ENCODE measurements at places on chromosomes 1 and 21. TPM values are rescaled to one million over a fixed set of nuclear protein-coding genes. Genes with fewer than 3 reads are reported as not detected.
A peak's percentile ranks its signal among the peaks of the same experiment; 100 is the strongest.

DNA sequence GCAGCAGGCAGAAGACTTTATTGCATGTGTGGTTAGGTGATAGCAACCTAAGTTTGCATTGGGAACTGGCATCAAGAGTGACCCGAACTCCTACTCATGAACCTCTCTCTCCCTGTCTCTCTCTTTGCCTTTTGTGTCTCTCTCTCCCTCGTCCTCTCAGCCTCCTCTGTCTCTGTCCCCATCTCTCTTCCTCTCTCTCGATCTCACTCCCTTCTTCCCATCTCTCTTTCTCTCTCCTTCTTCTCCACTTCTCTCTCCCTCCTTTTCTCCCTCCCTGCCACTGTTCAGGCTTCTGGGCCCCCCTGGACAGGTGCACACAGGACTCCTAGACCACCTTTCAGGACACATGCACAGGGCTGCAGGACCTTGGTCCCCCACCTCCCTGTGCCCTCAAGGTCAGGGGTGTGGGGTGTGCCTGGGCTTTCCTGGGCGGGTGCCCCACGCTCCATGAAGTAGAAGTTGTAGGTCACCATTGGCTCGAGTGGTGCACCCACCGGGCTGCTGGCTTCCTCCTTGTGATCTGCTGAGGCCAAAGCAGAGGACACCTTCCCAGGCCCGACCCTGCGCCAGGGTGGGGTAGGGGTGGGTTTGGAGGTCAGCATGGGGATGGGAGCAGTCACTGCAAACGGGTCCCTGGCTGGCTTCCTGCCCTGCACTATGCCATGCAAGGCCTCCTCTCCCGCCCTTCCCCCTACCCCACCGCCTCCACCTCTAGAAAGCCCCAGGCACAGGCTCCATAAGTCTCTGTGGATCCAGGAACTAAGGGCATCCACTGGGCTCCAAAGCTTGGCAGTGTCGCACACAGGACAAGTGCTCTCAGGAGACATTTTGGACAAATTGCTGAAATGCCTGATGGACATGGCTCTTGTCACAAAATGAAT, 13.2 kb upstream of the ZBTB17 start:
- H3K4me3 ChIP-seq: no peak overlapping the region
- no peak overlapping the region for H3K27ac ChIP-seq
- H3K36me3 ChIP-seq: no peaks in the 10 kb centered on the region
- no peak for DNase-seq
- no peaks in the 10 kb centered on the region for H3K27me3 ChIP-seq

- H3K4me3 ChIP-seq: no peak overlapping the region
- H3K27me3 ChIP-seq: no peaks in the 10 kb centered on the region
Measured at GRCh38 chr1:116368241-116368640, 4.8 kb upstream of the ATP1A1 start.

The S100A10 gene
- 2,154 TPM for total RNA-seq

The FCMR gene
- not detected for total RNA-seq

The VWA1 gene
- 73.7 TPM for total RNA-seq

The MIXL1 gene
- not detected for total RNA-seq

The CHI3L1 gene
- 235 TPM for total RNA-seq

The PCAT6 gene
- not detected for total RNA-seq

The SLC25A44 gene
- total RNA-seq: 29.3 TPM

The S100A1 gene
- total RNA-seq: 18.1 TPM

DNA sequence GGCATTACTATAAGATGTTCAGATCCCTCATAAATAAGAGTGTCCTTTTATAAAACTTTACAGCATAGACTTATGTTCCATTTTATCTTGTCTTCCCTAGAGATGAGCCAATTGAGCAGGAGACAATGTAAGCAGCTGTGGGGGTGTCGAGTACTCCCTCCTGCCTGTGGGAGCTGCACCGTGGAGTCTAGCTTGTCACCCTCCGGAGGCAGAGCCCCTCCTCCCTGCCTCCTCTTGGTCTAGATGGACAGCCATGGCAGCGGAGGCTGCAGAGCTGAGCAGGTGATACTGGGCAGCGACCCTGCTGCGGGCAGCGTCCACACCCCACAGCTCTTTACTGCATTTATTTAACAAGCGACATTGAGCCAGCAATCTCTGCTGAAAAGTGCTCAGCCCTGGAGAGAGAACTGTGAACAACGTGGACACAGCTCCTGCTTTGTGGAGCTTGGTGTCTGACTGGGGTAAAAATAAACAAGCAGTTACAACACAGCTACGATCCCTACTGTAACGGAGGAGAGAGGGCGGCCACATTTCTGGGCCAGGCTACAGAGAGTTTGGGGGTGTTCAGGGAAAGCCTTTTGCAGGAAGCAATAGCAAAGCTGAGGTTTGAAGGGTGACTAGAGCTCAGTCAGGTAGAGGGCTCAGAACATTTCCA, 12.8 kb upstream of the KIF21B start:
- no peak overlapping the region for H3K27ac ChIP-seq
- no peaks in the 10 kb centered on the region for H3K27me3 ChIP-seq
- no peaks in the 10 kb centered on the region for H3K4me1 ChIP-seq
- H3K36me3 ChIP-seq: no peaks in the 10 kb centered on the region
- H3K4me3 ChIP-seq: no peak overlapping the region
- no peak for DNase-seq

DNA sequence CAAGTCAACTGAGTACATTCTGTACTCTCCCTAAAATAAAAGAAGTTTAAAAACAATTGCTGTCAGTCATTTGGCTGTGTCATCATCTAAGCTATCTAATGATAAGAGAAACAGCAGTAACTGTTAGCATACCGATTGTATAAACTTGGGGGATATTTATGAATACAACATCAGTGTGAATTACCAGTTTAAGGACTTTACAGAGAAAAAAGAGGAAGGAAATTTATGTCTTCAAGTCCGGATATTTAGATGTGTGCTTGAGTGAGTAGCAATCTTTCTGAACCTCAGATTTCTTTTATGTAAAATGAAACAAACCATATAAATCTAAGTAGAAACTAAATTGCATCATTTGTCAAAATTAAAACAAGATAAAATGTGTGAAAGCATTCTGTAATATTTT, 1557.0 kb downstream of the MRPL39 start:
- DNase-seq: no peak
- no peaks in the 10 kb centered on the region for H3K4me1 ChIP-seq
- no peaks in the 10 kb centered on the region for H3K36me3 ChIP-seq
- no peaks in the 10 kb centered on the region for H3K27me3 ChIP-seq
- H3K4me3 ChIP-seq: no peak overlapping the region
- no peak overlapping the region for H3K27ac ChIP-seq

The AMY1B gene
- total RNA-seq: not detected

DNA sequence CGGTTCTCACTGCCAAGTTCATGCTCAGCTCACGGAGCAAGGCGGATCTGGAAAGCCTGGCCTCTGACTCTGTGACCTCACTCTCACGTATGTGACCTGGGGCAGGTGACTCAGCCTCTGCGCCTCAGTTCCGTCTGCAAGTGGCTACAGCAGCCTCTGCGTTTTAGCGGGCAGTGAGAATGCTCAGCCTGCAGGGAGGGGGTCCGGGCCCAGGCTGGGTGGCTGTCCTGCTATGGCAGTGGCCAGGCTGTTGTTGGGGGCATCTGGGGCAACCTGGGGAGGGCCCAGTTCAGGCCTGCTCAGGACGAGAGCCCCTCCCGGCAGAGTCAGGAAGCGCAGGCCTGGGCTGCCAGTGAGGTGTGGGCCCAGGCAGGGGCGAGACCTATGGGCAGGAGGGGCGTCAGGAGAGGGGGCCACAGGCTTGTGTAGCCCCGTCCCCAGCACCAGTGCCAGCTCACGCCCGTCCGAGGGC, 27.9 kb downstream of the ARHGEF16 start:
- H3K27ac ChIP-seq: no peak overlapping the region
- 0 out of 2 replicates have a peak, but pooled peaks cover 3% of the 10 kb centered on the region for H3K4me1 ChIP-seq
- DNase-seq: no peak

DNA sequence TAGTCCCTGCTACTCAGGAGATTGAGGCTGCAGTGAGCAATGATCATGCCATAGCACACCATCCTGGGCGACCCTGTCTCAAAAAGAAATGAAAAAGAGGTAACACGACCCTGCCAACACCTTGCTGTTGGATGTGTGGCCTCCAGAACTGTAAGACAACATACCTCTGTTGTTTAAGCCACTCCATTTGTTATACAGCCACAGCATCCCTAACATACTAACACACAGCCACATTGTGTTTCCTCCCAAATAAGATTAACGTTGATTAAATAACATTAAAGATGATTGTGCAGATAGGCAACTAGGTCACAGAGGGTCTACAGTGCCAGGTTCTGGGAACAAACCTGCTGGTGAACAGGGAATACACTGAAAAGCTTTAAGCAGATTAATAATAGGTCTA, 170.4 kb downstream of the RERE start:
- no peak overlapping the region for H3K27ac ChIP-seq
- H3K4me3 ChIP-seq: no peak overlapping the region
- no peaks in the 10 kb centered on the region for H3K36me3 ChIP-seq
- no peak for DNase-seq
- peaks cover 16% of the 10 kb centered on the region for H3K4me1 ChIP-seq

DNA sequence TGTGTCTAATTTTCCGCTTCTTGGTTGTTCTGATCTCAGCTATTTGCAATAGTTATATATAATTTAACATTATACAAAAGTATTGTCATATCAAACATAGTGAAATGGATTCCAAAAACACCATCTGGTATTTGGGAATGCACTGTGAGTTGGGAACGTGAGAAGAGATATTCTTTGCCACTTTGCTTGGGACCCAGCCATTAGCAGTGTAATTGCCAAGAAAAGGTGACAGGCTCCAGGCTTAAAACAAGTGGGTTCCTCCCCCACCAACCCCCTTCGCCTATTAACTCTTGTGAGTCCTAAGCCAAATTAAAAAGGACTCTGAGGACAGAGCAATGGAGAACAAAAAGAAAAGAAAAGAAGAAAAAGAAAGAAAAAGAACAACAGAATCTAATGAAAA, 186.7 kb upstream of the NFIA start:
- DNase-seq: no peak
- no peaks in the 10 kb centered on the region for H3K4me1 ChIP-seq
- H3K36me3 ChIP-seq: no peaks in the 10 kb centered on the region
- H3K27me3 ChIP-seq: no peaks in the 10 kb centered on the region
- H3K4me3 ChIP-seq: no peak overlapping the region

DNA sequence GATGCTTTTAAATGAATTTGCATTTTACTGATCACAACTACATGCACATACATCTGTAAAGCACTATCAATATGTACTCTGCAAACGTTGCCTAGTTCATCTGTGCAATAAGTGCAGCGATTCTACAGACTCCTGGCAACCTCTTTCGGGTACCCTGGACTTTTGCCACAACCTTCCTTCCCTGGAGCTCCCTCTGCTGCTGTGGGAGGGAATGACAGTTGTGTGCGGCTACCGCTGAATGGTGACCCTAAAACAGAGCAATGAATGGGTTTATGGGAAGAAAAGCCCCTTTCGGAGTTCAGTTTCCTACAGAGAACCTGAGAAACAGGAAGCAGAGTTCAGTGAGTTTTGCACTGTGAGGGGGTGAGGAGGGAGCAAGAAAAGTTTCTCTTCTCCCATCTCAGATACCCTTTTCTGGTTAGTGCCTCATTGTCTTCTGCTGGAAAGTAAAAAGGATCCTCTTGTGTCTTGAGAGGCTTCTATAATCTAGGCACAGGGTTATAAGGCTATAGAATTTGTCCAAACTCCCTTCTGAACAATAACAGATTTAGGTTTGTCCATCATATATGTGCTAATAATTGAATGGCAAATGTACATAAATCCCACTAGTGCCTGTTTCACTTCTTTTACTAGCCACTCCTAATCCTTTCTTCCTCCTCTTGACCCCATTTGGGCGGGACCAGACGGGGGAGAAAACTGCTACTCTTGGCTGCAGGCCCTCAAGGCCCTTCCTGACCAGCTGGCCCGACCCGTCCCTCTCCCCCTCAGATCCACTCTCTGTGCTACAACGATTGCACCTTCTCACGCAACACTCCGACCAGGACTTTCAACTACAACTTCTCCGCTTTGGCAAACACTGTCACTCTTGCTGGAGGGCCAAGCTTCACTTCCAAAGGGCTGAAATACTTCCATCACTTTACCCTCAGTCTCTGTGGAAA, 19.8 kb upstream of the SARS1 start:
- DNase-seq: peak; percentile 80
- H3K27ac ChIP-seq: no peak overlapping the region
- no peak overlapping the region for H3K4me3 ChIP-seq
- H3K4me1 ChIP-seq: peaks cover 8% of the 10 kb centered on the region

The SLC45A1 gene
- 0.44 TPM for total RNA-seq

DNA sequence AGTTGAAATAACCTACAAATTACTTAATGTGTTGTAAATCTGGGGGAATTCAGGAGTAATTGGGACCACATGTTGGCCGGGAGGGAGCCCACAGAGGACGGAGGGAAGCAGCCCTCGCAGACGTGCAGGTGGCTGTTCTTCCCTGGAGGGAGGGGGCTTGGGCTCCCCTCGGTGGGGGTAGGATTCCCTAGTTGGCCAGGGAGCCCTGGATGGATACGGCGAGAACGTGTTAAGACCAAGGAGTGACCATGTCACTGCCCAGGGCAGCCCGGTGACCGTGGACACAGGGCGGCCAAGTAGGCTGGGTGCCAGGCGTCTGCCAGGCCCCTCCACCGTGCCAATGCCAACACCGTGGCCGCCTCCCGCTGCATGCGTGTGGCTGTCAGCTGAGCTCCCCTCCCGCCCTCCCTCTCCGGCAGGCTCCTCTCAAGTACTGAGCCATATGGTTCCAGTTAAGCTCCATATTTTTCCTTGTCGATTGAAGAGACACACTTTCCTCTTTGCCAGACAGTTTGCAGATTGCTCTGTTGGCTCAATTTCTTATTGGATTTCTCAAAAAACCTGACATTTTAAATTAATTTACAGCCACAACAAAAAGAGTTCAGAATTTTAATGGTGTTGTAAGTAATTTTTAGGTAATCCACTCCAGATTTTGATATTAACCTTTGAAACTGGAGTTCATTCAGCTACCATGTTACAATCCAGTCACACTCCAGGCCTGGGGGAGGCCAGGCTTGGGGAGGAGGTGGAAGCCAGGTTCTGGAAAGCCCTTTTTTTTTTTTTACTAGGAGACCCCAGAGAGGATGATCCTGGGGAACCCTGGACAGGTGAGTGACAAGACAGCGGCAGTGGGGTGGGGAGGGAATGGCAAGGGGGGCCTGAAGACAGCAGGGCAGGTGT, 71.2 kb downstream of the CASZ1 start:
- H3K36me3 ChIP-seq: no peaks in the 10 kb centered on the region
- H3K27ac ChIP-seq: no peak overlapping the region
- no peaks in the 10 kb centered on the region for H3K4me1 ChIP-seq
- H3K4me3 ChIP-seq: no peak overlapping the region
- no peak for DNase-seq

The CRYBG2 gene
- total RNA-seq: 63.3 TPM

The FMN2 gene
- not detected for total RNA-seq

- no peak overlapping the region for H3K27ac ChIP-seq
- H3K4me1 ChIP-seq: peaks cover 5% of the 10 kb centered on the region
- DNase-seq: no peak
- no peaks in the 10 kb centered on the region for H3K27me3 ChIP-seq
Measured at GRCh38 chr21:16583556-16583955, 853.8 kb downstream of the USP25 start.

The CHD5 gene
- 0.39 TPM for total RNA-seq

- DNase-seq: no peak
- H3K36me3 ChIP-seq: no peaks in the 10 kb centered on the region
- no peaks in the 10 kb centered on the region for H3K27me3 ChIP-seq
- H3K4me3 ChIP-seq: no peak overlapping the region
Measured at GRCh38 chr21:34807146-34807880, 138.5 kb downstream of the CLIC6 start.

GRCh38 chr1:17776426-17776825, 21.3 kb downstream of the ACTL8 start:
- no peak overlapping the region for H3K4me3 ChIP-seq
- no peak overlapping the region for H3K27ac ChIP-seq
- DNase-seq: no peak
- H3K36me3 ChIP-seq: no peaks in the 10 kb centered on the region
- no peaks in the 10 kb centered on the region for H3K27me3 ChIP-seq

The PRDM16 gene
- 5.3 TPM for total RNA-seq
